ENCODE measurements at places on chromosomes 1 and 21. TPM values are rescaled to one million over a fixed set of nuclear protein-coding genes. Genes with fewer than 3 reads are reported as not detected.

Gene APCS
- total RNA-seq: not detected

Gene MROH9
- 0.06 TPM for total RNA-seq

Gene POLR3C
- total RNA-seq: 30.8 TPM

Gene PDC
- total RNA-seq: 0.06 TPM

Gene CCDC27
- total RNA-seq: not detected

Gene RNU1-1
- 565 TPM for total RNA-seq

Gene ADGRL2
- 95.4 TPM for total RNA-seq

Gene EPHA8
- total RNA-seq: not detected

Gene ANXA9
- total RNA-seq: 0.06 TPM

Gene CHRNB2
- total RNA-seq: under 0.01 TPM

Gene SLC2A5
- total RNA-seq: 0.62 TPM

Gene HS2ST1
- 17.4 TPM for total RNA-seq

Gene UBXN10
- total RNA-seq: not detected

Gene MAN1A2
- total RNA-seq: 58.2 TPM

Gene EFNA1
- total RNA-seq: 1.2 TPM

Gene KRTAP19-1
- not detected for total RNA-seq

Gene VSIG8
- under 0.01 TPM for total RNA-seq

Gene CRYBG2
- not detected for total RNA-seq

Gene CRP
- total RNA-seq: not detected

Gene TBX19
- total RNA-seq: 0.75 TPM

Gene CFHR1
- total RNA-seq: 0.12 TPM

Gene CYP4A11
- 0.13 TPM for total RNA-seq

Gene FCRL4
- total RNA-seq: not detected

Gene PIGR
- total RNA-seq: not detected

Gene LENEP
- 0.99 TPM for total RNA-seq

Gene AXDND1
- 0.26 TPM for total RNA-seq

Gene LRRC71
- 0.13 TPM for total RNA-seq
